ENCODE measurements at places on chromosomes 6 and 20.

DNA sequence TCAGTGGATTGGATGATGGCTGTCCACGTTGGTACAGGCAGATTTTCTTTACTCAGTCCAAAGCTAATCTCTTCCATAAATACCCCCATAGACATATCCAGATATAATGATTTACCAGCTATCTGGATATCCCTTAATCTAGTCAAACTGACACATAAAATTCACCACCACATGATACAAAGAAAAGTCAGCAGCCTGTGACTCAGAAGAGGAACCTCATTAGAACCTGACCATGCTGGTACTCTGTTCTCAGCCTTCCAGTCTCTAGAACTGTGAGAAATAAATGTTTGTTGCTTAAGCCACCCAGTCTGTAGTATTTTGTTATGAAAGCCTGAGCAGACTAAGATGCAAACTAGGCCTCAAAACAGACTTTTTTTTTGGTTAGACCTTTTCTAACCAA lies 431.3 kb upstream of the RNF217 start:
- DNase-seq: no peak

- DNase-seq: no peak
Measured at GRCh38 chr20:30985386-30985785, 272.1 kb upstream of the DEFB115 start.

GRCh38 chr20:10509376-10509775 lies 74.3 kb downstream of the SLX4IP start:
- DNase-seq: no peak

GRCh38 chr6:16727996-16728395 lies 33.3 kb downstream of the ATXN1 start:
- DNase-seq: no peak

DNA sequence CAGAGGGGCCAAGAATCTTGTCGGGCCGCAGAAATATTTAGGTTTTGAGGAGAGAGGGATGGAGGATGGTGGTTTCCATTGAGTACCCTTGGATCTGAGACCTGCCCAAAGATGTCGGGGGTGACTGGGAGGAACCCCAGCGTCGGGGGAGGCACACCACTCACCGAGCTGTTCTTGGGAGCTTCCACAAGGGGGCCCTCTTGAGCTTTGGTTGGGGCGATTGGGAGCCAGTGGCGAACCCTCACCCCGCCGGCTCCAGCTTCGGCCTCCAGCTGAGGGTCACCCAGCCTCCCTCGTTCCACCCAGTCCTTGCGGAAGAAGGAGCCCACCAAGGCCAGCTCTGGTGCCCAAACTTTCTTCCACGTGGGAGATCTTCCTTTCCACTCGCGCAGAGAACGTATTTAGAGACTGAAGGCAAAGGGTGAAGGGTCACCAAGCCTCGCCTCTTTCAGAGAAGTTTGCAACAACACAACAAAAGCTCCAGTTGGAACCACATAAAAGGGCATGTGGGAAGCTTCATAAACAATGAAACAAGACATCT lies 33.6 kb downstream of the APCDD1L start:
- DNase-seq: no peak

DNA sequence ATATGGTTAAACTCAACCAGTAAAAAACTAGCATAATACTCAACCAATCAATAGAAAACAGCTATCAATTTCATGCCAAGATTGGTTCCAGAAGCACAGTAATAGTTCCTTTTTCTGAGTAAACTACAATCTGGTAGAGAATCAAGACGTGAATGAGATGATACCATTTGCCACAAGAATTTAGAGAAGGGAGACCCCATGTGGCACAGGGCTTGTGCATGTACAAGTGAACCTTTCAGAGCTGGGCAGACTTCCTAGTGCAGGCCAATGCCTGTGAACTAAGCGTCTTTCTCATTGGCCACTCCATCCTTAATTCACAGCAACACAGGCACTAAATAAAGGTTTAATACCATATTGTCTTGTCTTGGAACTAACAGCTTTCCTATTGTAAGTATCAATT lies 213.5 kb downstream of the RFPL4B start:
- DNase-seq: no peak

- no peak for DNase-seq
Measured at GRCh38 chr6:31114970-31115849, 610 bp downstream of the PSORS1C1 start.

DNA sequence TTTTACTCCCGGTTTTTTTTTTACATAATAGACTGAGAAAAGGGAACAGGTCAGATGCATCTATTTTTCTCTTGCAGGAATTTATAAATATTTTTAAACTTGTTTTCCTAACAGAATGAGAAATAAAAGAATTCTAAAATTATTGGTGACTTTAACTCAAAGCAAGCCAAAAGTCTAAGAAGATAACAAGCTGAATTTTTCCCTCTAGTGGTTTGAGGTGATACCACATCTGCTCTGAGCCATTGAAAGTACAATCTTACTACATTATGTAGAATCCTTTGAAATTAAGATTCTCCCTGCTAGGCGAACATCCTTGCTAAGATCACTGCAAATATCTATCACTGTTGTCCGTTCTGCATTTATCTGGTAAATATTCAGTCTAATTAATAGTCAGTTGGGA lies 10.7 kb upstream of the STMND1 start:
- DNase-seq: no peak

GRCh38 chr6:154768280-154768679 lies 35.1 kb downstream of the SCAF8 start:
- no peak for DNase-seq

DNA sequence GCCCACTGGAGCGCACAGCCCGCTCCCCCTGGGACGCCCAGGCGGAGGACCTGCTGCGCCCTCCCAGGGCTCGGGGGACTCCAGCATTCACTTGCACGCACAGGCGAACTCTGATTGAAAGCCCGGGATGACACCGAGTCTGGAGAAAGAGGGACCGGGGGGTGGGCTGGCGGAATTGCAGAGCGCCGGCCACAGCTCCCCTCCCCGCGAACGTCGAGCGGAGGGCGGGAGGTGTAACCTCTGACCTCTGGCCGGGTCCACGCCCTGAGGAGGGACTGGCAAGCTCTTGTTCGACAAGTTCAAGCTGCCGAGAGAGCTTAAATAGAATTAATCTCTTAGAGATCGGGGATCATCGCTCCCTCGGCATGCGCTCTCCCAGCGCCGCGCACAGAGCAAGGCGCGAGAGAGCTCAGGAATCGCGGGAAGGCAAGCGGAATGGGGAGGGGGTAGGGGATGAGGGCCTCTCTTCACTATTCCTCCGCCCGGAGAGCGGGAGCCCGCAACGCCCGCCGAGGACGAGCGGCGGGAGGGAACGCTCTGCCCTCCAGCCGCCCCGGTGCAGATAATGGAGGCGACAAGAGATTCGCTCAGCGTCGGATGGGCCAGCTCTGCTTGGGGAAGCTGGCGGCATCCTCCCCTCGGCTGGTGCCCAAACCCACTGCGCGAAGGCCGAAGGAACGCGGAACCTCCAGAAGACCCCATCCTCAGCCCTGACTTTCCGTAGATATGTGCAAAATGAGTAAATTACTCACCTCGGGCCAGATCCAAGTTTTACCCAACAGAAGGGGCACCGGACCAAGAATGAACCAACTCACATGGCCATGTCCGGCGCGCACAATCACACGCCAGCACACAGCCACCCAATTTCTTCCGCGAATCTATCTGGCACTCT lies 761 bp upstream of the NR2E1 start:
- DNase-seq: no peak

GRCh38 chr6:48834706-48835105 lies 628.3 kb downstream of the MMUT start:
- DNase-seq: no peak

GRCh38 chr6:19749722-19750121 lies 87.4 kb upstream of the ID4 start:
- no peak for DNase-seq

DNA sequence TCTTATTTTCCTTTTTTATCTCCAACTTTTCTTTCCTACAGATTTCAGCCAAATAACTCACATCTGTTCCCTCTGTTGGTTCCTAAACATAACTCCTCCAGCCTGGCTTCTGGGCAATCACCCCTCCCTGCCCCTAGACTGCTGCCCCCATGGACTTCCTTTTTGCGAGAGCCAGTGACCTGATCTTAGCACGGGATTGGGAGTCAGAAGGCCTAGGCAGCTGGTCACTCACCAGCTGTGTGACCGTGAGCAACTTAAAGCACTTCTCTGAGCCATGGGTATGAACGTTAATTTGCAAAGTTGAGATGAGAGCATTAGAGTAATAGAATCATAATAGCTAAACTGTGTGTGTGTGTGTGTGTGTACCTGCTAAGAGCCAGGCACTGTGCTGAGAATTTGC lies 4.5 kb upstream of the MMP9 start:
- no peak for DNase-seq

DNA sequence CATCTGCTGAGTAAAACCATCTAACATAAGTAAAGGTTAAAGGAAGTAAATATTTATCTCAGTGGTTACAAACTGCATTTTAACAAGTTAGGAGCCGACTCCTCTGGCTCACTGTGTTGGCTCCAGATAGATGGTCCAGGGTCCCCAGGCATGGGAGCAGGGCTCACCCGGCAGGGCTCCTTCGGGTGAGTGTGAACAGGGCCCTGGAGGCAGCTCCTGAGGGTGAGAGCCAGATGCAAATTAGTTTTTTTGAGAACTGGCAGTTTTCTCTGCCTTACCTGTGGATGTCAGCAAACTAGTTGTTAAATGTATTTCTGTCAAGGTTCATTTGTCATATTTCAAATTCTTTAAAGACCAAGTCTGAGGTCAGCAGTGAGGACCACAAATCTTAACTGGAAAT lies 21.5 kb downstream of the TPBG start:
- DNase-seq: no peak

GRCh38 chr6:70040766-70041165 lies 174.4 kb downstream of the COL19A1 start:
- DNase-seq: no peak

DNA sequence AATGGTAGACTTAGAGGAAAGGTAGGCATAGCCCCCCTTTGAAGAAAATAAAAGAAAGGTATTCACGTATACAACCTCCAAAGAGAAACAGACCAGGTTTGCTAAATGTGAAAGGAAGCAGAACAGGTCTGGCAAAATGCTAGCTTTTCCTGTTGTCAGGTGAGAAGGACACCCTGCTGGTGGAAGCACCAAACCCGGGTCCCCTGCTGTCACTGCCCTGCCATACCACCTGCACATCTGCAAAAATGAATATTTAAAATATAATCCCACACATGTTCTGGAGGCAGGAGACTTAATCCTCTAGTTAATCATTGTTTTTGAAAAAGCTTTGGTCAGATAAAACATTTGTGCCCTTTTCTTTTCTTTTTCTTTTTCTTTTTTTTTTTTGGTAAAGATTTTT lies 48.9 kb upstream of the OLIG3 start:
- DNase-seq: no peak

GRCh38 chr6:144327081-144327480 lies 41.9 kb downstream of the UTRN start:
- no peak for DNase-seq

- DNase-seq: no peak
Measured at GRCh38 chr20:35866418-35867202, 87.7 kb downstream of the SCAND1 start.

GRCh38 chr6:21887231-21888185 lies 294.0 kb downstream of the SOX4 start:
- DNase-seq: no peak

DNA sequence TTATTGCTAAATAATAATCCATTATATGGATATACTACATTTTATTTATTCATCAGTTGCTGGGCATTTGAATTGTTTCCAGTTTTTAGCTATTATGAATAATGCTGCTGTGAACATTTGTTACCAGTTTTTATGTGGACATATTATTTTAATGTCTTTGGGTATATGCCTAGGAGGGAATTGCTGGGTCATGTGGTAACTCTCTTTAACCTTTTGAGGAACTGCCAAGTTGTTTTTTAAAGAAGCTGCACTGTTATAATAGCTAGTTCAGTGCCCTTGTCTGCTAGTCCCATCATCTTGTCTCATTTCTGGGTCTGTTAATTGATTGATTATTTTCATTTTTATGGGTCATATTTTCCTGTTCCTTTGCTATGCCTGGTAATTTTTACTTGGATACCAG lies 56.3 kb downstream of the FOXO3 start:
- no peak for DNase-seq

GRCh38 chr20:45014671-45015415 lies 48.5 kb downstream of the STK4 start:
- no peak for DNase-seq

DNA sequence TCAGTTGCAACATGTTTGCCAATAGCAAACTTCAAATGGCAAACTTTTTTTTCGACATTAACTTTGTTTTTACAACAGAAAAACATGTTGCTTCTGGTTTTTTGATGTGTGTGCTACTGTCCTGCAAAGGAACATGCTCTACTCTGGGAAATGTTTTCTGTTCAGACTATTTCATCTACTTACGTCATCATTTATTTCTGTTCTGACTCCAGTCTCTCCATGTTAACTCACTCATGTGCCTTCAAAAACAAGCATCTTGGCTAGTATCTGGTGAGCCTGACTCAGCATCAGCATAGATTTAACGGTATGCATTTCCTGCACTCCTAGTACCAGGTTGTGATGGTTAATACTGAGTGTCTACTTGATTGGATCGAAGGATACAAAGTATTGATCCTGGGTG lies 36.1 kb upstream of the MAP7 start:
- DNase-seq: no peak

GRCh38 chr6:53244399-53244931 lies 95.8 kb upstream of the GCM1 start:
- no peak for DNase-seq

GRCh38 chr6:93433592-93433991 lies 14.2 kb upstream of the EPHA7 start:
- DNase-seq: no peak

GRCh38 chr6:3359101-3359752 lies 97.6 kb downstream of the SLC22A23 start:
- DNase-seq: no peak

DNA sequence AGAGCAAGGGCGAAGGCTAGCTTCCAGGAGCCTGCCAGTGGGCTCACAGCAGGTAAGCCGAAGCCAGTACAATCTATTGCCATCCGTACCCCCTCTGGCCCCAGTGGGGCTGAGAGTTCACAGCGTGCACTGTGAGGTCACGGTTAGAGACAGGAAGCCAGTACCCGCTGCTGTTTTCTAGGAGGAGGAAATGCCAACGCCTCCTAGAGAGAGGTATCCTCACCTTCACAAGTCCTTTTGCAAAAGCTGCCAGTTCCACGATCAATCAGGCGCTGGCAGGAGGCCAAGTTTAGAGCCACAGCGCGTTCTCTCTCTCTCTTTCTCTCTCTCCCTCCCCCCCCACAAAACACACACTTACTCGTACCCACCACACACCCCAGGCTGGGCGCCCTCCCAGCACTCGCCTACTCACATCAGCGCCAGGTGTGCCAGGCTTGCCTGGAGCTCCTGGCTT lies 22.5 kb downstream of the COL9A1 start:
- DNase-seq: no peak

- no peak for DNase-seq
Measured at GRCh38 chr6:93418408-93419303, 703 bp downstream of the EPHA7 start.

DNA sequence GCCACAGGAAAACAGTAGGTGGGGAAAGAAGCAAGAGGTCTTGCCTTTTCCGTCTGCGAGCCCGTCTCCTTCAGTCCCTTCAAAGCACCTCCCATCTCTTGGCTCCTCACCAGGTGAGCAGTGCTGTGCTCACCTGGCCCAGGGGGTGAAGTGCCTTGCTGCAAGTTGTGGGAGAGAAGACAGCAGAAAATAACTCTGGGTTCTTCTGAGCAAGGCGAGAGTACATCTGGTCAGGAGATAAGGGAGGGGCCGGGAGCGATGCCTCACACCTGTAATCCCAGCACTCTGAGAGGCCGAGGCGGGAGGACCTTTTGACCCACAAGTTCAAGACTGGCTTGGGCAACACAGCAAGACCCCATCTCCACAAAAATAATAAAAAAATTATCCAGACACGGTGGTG lies 35.6 kb upstream of the TGM3 start:
- DNase-seq: no peak

Data from vagina (tissue), 2 donors.